ENCODE measurements at places on chromosomes 4 and X.

GRCh38 chr4:140659943-140660700 lies 91.4 kb upstream of the UCP1 start:
- DNase-seq, result no peak

GRCh38 chrX:154396973-154397887 lies 947 bp upstream of the RPL10 start:
- DNase-seq, result peak; percentile 53

GRCh38 chr4:153521999-153522801 lies 56.0 kb downstream of the TMEM131L start:
- DNase-seq, result no peak

GRCh38 chr4:29908276-29908675 lies 811.9 kb upstream of the PCDH7 start:
- no peak for DNase-seq

DNA sequence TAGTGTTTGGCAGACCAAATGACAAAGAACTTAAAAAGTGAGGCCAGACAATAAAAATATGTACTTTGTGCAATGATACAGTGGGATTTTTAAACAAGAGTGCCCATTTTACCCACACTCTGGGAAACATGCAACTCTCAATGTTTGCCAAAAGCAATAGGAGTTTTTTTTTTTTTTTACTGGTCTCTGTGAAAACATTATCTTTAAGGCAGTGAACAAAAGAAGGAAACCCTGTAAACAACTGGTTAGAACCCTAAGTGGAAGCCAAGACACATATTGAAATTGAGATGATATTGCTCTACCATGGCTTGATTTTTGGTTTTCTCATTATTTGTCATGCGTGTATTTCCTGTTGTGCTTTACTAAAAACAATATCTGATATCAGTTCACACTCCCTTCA lies 67.2 kb upstream of the PPP3CA start:
- DNase-seq, result no peak

- no peak for DNase-seq
Observed at GRCh38 chrX:17860811-17861488, at the start of gene RAI2. TSS of gene RAI2 (minus strand) at chrX:17861298. CDS start at chrX:17802010, 59,288 bp downstream.

DNA sequence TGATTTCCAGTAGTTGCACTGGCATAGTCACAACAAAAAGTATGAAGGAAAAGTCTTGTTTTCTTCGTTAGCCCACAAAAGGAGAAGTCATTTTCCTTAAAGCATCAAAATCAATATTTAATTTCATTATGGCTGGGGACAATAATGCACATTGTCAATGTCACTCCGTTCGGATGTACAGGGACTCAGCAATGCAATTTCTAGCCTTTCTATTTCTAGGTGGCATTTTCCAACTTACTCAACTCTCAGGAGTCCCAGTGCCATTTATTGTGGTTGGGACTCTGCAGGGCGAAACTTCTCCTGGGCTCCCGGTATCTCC lies 99.6 kb downstream of the CEP135 start:
- no peak for DNase-seq

DNA sequence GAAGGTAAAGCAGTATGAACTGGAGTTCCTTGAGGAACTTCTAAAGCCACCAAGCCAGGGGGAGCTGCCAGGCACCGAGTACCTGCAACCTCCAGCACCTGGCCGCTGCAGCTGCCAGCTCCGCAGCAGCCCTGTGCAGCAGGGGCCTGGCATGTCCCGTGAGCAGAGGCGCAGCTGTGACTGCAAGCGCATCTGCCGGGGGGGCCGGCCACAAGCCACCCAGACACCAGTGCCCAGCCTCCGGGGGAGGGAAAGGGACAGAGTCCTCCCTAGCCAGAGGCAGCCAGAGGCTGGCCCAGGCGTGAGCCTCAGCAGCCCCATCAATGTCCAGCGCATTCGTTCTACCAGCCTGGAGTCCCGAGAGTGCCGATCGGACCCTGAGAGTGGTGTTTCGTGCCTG lies 26.6 kb upstream of the PRPS1 start:
- DNase-seq, result no peak

DNA sequence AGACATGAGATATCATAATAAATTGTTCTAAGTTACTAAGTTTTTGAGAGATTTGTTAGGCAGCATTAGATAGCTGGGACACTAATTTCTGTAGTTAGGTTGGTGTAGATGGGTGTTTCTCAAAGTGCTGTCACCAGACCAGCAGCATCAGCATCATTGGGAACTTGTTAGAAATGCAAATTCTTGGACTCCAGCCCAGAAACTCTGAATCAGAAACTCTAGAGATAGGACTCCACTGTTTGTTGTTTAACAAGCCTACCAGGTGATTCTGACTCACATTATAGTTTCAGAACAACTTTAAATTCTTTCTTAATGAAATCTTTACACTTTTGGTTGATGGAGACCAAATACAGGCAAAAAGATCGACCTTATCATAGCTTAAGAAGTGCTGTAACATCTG lies 173.7 kb downstream of the PABPC4L start:
- DNase-seq, result peak; percentile 96

DNA sequence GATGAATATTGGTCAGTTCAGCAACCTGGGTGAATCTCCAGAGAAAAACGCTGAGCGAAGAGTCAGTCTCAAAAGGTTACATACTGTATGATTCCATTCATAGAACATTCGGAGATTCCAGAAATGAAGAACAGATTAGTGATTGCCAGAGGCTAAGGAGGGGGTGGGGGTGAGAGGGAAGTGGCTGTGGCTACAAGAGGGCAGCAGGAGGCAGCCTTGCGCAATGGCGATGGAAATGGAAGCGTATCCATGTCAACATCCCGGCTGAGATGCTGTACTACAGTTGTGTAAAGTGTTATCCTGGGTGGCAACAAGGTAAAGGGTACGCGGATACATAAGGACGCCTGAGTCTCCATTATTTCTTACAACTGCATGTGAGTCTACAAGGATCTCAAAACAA lies 18.0 kb downstream of the LYAR start:
- DNase-seq, result peak; percentile 74

Data from choroid plexus epithelial cell (primary cell).